Fibroblast of mammary gland (primary cell): ENCODE measurements at places on chromosomes 16 and 17.

DNA sequence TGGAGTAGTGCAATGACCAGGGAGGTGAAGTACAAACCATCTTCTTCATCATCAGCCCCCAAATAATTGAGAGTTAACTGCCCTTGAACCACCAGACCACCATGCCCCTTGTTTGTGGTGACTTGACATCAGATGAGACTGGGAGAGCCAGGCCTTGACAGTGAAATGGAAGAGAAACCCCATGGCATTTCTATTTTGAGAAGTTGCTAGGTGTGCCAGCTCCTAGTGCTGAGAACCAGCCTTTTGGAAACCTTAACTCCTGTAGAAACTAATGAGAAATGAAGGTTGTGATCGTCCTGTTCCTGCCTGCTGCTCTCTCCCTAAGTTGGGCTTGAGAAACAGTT is 2.8 kb downstream of the TMEM94 start:
- DNase-seq, result no peak

- no peak for DNase-seq
Measured at GRCh38 chr16:58114827-58115825, 14.1 kb downstream of the CFAP20 start.

GRCh38 chr17:5283571-5284315 is 1.7 kb downstream of the RABEP1 start:
- DNase-seq, result no peak

- DNase-seq, result peak; percentile 88
Measured at GRCh38 chr16:48492133-48492532, 106.9 kb upstream of the SIAH1 start.

- DNase-seq, result no peak
Measured at GRCh38 chr17:83080579-83080857, 1.1 kb downstream of the METRNL start.

DNA sequence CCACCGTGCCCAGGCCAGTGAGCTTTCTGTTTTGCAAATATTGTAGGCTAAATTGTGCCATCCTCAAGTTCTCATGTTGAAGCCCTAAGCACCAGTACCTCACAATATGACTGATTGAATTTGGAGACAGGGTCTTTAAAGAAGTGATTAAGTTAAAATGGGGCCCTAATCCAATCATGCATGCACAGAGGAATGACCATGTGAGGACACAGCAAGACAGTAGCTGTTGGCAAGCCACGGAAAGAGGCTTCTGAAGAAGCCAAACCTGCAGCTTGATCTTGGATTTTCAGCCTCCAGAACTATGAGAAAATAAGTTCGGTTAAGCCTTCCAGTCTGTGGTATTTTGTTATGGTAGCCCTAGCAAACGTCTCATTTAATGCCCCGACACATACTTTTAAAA is 24.9 kb downstream of the TOM1L2 start:
- DNase-seq, result no peak

- DNase-seq, result peak; percentile 44
Measured at GRCh38 chr17:28169621-28170349, 127.3 kb downstream of the NLK start.

- DNase-seq, result no peak
Measured at GRCh38 chr16:15564604-15565339, 78.2 kb downstream of the MARF1 start.

DNA sequence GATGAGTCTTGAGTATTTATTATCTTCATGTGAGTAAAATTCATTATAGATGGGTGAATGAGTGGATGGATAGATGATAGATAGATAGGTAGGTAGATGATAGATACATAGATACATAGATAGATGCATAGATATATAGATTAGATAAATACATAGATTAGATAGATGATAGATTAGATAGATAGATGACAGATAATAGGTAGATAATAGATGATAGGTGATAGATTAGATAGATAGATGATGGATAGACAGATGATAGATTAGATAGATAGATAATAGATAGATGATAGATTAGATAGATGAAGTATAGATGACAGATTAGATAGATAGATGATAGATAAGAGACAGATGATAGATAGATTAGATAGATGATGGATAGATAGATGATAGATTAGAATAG is 21.8 kb upstream of the WFIKKN2 start:
- DNase-seq, result no peak

DNA sequence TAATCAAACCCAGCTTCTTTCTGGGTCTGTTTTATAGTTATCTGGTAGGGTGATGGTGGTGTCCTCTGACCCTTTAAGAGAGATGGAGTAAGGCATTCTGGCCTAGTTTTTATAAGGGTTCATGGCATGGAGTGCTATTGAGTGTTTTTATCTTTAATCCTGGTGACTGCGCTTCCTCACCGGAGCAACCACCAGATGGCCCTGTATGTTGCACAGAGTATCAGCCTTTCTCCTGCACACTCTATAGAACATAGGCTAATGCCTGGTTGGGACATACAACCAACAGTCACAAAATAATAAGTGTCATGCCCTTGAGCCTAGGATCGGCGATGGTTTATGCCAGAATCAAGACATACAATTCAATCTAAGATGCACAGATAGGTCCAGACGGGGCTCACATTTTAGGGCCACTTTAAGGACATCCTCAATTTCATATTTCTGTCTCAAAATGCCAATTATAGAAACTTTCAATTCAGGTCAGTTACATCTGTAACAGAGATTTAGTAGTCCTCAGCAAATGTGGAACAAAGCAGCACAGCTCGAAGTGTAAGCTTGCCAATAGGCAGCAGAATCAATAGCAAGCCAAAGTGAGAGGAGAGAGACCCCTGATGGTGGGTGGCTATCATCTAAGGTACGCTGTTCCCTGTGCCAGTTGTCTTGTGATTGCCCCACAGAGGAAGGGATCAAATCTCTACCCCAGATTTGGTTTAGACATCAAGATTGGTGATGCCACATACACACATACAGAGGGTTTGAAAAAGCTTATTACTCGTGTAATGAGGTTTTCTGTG is 37.2 kb upstream of the HOXB9 start:
- DNase-seq, result no peak

GRCh38 chr16:19882646-19883045 is 2.0 kb downstream of the GPRC5B start:
- no peak for DNase-seq

DNA sequence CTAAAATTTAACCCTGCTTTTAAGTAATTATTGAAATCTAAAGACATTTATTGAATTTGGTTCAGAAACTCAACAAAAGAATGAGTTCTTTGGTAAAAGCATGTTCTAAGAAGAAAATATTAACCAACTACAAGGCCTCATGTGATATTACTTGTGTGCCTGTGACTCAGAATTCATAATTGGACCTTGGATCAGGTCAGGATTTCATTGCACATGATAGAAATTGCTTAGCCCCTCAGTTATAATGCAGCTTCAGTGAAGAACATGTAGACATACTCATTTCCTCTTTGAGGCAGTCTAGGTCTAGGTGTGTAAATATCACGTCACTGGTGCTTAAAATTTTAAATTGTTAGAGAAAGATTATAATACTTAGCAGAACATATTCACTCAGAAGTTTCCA is 410.0 kb upstream of the SOX9 start:
- no peak for DNase-seq

DNA sequence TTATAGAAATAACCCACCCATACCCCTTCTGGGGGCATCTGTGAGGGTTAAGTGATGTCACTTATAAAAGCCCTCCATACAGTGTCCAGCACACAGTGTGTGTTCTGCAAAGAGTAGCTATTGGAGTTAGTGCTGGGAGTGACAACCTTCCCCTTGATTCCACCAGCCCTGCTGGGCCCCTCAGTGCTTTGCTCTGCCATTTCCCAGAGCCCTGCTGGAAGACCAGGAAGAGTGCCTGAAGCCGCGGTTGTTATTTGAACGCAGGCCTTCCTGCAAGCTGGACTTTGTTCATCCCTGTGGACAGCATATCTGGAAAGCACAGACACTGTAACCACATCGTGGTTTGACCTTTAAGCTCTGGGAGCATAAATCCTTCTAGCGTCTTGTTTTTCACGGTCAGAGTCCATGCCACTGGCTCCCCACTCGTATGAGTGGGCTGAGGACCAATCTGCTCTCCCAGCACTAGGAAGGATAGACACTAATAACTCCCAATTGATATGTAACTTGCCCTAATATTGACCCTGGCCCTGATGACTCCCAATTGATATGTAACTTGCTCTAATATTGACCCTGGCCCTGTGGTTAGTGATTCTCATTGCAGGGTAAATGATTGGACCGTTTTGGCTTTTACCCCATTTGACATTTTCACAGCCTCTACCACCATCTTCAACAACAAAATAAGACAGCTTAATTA is 297.1 kb upstream of the MAF start:
- DNase-seq, result peak; percentile 36

DNA sequence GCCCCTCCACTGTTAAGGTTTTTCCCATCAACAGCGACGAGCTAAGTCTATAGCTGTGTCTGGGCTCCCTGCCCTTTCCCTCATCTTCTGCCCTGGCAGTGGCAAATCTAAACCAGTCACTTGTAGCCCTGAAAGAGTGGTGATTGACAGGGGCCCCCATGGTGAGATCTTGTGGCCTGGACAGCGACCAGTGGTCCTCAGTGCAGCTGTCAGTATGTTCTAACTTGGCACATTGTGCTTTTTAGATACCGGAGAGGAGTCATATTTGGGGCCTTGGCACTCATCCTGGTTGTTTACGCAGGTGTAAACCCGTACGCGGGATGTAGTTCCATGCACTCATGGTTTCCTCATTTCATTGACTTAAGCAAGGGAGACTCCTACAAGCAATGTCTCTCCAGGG is 57.5 kb upstream of the ARHGAP44 start:
- DNase-seq, result no peak

GRCh38 chr16:83954577-83955016 is 1.6 kb downstream of the OSGIN1 start:
- DNase-seq, result peak; percentile 28

DNA sequence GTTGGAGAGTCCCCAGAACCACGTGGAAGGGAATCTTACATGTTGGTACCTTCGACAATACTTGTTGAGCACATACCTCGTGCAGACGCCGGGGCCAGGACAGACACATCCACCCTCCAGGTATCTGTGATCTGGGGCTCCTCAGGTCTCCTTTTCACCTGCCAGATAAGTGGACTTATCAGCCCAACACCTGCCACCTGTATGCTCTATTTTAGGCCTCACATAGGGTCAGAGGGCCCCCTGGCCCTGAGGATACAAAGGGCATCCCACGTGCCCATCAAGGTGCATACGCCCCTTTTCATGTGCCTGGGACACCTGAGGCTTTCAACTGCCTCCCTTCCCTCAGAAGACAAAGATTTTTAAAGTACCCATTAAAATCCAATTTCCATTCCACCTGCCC is 212.7 kb downstream of the MRTFB start:
- no peak for DNase-seq

DNA sequence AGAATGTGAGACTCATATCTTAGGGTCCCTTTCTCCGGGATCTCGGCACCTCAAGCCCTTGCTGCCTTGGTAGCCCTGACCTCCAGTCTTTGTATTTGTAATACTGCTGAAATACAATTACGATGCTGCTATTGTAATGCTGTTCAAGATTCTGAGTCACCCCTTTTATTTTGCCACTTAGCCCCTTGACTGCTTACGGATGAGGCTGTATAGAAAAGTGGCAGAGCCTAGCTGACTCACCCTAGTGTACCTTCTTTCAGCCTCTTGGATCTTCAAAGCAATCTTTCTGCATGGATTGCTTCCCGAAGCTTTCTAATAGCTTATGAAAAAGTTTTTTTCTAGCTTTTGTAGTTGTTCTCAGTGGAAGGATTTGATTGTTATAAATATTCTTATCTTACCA is 187.9 kb downstream of the KCNJ2 start:
- DNase-seq, result no peak

DNA sequence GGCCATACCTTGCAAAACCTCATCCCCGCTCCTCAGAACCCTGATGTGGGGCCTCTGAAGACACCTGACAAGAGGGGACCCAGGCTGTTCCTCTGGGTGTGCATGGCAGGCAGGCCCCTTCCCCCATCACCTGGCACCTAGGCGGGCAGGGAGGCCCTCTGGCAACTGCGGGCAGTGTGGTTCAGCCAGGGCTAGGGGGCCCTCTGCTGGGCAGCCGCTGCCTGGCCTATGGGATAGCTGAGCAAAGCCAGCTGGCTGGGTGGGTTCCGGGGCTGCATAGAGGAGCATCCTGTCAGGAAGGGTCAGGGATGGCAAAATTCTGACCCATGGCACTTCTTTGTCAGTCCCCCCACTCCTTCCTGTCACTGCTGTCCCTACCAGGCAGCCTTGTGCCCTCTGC is 228.7 kb upstream of the ASIC2 start:
- DNase-seq, result no peak

GRCh38 chr17:82956146-82956725 is 116.4 kb upstream of the ZNF750 start:
- DNase-seq, result no peak

GRCh38 chr16:87417528-87417910 is 25.4 kb downstream of the MAP1LC3B start:
- DNase-seq, result no peak

- peak; percentile 32 for DNase-seq
Measured at GRCh38 chr16:85369741-85370528, 243.2 kb upstream of the GSE1 start.

- DNase-seq, result no peak
Measured at GRCh38 chr16:83958137-83958845, 5.3 kb downstream of the OSGIN1 start.

- peak; percentile 49 for DNase-seq
Measured at GRCh38 chr17:71117466-71117865, 948.1 kb downstream of the KCNJ2 start.

- DNase-seq, result peak; percentile 41
Measured at GRCh38 chr17:72710834-72711233, 381.7 kb downstream of the SLC39A11 start.

DNA sequence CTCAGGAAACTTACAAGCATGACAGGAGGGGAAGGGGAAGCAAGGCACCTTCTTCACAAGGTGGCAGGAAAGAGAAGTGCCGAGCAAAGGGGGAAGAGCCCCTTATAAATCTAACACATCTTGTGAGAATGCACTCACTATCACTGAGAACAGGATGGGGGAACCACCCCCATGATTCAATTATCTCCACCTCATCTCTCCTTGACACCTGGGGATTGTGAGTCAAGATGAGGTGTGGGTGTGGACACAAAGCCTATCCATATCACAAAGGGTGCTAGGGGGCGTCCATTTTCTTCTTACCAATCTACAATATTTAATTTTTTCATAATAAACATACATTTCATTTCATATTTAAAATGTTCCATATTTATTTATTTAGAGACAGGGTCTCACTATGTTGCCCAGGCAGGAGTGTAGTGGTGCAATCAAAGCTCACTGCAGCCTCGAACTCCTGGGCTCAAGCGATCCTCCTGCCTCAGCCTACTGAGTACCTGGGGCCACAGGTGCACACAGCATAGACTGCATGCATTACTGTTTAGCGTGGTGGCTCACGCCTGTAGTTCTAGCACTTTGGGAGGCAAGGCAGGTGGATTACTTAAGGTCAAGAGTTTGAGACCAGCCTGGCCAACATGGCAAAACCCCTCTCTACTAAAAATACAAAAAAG is 26.5 kb upstream of the FAAP100 start:
- no peak for DNase-seq

GRCh38 chr16:79253100-79253631 is 347.4 kb downstream of the MAF start:
- DNase-seq, result no peak

- DNase-seq, result no peak
Measured at GRCh38 chr16:54107583-54108202, 178.9 kb downstream of the IRX3 start.
